GM13976 (cell line): ENCODE measurements at places on chromosomes 5 and 9.

- no peak for DNase-seq
Observed at GRCh38 chr9:99977033-99977792, 70.8 kb downstream of the STX17 start.

DNA sequence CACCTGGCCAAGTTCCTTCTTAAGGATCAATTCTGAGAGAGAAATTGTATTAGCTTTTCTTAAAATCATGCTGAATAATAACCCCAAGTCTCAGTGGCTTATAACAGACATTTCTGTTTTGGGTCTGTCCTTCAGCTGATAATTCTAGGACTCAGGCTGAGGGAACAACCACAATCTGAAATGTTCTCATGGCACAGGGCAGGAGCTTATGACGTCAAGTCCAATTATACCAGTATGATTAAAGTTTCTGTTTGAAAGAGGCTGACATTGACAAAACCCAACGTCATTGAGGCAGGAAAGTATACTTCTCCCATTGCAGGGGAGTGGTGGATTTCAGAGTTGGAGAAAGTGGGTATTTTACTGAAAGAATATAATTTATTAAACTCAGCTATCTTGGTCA lies 21.8 kb downstream of the CENPH start:
- no peak for DNase-seq

- no peak for DNase-seq
Observed at GRCh38 chr9:13786131-13786530, 506.6 kb upstream of the MPDZ start.

GRCh38 chr5:133235696-133236426 lies 184.0 kb downstream of the HSPA4 start:
- no peak for DNase-seq

- DNase-seq: no peak
Observed at GRCh38 chr5:2174538-2174937, 291.8 kb upstream of the IRX4 start.

DNA sequence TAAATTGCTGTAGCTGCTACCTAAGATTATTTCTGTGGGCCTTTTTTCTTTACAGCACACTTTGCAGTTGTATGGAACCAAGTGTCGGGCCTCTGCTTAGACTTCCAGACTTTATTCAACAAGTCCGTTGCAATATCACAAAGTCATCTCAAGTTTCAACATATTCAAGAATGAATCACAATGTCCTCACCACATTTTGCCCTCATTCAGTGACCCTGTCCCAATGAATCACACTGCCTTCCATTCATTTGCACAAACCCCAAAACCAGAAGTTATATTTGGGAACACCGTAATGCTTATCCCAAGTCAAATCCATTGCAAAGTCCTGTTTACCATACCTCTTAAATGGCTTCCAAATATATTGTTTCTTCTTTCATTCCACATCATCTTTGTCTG lies 439.6 kb downstream of the CSNK1G3 start:
- no peak for DNase-seq
